Left ventricle myocardium inferior (tissue), 1 donor: ENCODE measurements at places on chromosomes 3 and 15.

- no peak for DNase-seq
These were observed 312.7 kb downstream of the TLE3 start for GRCh38 chr15:69784798-69785566.

DNA sequence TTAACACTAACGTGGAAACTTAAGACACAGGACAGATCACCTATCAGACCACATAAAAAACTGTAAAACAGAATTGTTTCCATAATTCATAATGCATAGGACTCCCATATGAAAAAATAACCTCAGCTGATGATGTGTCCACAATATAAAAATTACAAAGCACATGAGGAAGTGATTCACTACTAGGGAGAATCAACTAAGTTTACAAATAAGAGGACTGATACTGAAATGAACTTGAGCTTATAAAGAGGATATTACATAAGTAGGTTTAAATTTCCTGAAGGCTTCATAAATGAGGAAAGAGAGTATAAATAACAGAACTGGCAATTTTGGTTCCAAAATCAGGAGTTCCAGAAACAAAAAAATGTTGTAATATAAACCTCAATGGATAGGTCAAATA is 111.9 kb downstream of the SAMMSON start:
- DNase-seq = no peak

DNA sequence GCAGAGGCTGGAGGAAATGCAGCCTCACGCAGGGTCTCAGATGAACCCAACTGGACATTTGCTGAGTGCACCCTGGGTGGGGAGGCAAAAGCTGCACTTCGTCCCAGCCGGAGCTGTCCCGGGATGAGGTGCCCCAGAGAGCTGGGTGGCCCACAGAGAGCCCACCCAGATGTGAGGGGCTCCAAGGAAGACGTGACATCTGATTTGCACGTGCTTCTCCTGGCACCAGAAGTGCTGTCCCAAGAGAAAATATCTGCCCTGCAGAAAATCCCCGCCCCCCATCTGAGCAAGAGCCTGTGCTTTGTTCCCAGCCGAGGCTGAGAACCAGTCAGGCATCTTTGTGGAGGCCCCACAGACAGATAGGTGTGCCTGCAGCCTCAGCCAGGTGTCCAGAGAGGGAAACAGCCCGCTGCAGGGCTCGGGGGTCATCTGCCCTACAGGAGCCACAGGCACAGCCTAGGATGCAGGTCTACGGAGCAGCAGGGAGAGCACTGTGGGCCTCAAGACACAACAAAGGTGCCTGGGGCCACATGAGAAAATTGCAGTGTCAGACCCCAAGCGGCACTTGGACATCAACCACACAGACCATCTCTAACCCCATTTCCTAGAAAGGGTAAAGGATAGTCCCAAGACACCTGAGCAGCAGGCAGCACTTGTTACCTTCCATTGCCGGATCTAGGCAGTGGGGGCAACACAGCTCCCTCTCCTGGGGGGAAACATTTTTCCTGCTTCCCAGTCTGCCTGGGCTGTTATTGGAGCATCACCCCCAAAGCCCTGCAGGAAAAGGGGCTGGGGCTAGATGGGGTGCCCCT is 5.8 kb downstream of the TMIE start:
- peak; percentile 11 for DNase-seq

- no peak for DNase-seq
These were observed 124.2 kb upstream of the ABI3BP start for GRCh38 chr3:101117465-101117864.

DNA sequence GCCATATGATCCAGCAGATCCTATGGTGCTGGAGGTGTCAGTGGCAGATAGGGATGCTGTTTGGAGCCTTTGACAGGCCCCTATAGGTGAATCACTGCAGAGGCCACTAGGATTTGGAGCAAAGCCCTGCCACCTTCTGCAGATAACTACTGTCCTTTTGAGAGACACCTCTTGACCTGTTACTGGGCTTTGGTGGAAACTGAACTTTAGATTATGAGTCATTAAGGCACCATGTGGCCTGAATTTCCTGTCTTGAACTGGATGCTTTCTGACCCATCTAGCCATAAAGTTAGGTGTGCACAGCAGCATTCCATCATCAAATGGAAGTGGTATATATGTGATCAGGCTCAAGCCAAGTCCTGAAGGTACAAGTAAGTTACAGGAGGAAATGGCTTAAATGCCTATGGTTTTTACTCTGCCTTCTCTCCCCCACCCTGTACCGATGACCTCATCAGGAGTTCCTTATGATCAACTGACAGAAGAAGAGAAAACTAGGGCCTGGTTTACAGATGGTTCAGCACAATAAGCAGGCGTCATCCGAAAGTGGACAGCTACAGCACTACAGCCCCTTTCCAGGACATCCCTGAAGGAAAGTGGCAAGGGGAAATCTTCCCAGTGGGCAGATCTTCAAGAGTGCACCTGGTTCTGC is 565.6 kb upstream of the AGTR1 start:
- DNase-seq = no peak

DNA sequence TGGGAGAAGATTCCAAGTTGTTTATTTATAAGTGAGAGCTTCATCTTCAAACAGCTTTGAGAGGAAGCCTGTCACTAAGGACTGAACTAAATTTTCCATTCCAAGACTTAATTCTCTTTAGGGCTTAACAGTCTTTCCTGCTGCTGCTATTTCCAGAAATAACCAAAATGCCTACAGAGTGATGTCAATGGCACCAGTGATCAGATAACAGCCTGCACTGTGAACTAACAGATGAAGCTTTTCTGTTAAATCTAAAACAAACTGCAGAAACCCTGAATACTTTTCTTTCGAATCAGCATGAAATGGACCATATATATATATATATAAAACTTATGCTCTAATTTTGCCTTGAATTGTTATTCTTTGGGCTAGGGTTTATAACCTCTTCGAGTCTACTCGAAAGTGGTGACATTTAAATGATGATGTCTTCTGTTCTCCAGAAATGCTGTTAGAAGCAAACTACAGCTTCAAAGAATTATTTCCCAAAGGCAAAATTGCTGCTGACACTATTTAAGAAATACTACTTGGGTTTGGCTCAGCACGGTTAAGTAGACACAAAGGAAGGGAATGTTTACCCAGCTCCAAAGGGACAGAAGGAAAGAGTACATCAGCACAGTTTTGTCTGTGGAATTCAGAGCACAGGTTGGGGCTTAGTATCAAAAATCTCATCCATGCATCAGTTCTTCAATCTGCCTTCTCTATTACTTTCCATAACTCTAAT is 238.5 kb upstream of the LRRN1 start:
- DNase-seq = no peak

DNA sequence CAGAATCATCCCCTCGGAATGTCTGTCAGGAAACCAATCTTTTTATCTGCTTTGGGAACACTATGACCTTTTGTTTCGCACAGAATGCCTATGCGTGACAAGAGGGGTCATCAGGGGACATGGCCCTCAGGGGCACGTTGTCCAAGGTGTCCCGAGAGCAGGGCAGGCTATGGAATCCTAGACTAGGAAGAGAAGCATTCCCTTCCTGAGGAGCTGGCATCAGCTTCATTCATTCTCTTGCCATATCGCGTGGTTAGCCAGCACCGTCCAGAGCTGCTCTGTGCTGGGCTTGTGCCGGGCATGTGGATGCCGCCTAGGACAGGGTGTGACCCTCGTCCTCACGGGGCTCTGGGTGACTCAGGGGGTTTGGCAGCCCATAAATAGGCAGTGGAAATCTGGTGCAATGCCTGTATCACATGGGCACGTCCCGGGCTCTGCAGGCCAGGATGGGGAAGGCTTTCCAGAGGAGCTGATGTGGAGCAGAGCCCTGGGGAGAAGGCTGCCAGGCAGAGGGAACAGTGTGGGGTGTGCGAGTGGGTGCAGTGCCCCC is 117.8 kb downstream of the TMEM266 start:
- peak; percentile 69 for DNase-seq

GRCh38 chr15:81544385-81544784 is 170.4 kb upstream of the TMC3 start:
- DNase-seq = no peak

GRCh38 chr3:83438188-83438587 is 1520.6 kb upstream of the CADM2 start:
- DNase-seq = no peak

- DNase-seq = no peak
These were observed 69.6 kb downstream of the C3orf20 start for GRCh38 chr3:14744556-14744955.

DNA sequence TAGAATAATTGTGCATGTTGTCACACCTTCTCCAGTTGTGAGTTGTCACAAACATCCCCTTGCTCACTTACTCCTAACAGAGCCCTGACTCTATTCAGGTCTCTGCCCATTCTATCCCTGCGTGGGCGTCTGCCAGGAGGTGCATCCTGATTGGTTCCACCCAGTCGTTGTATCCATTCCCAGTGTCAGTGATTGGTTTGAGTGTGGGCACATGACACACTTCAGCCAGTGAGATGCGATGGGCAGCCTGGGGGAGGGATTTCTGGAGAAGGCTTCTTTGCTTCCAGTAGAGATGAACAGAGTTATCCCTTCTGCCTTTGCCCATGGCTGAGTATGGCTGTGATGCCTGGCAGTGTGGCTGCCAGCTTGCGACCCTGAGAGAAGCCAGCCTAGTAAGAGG is 18.7 kb downstream of the PXYLP1 start:
- no peak for DNase-seq

GRCh38 chr3:149717391-149718056 is 34.8 kb downstream of the COMMD2 start:
- no peak for DNase-seq

DNA sequence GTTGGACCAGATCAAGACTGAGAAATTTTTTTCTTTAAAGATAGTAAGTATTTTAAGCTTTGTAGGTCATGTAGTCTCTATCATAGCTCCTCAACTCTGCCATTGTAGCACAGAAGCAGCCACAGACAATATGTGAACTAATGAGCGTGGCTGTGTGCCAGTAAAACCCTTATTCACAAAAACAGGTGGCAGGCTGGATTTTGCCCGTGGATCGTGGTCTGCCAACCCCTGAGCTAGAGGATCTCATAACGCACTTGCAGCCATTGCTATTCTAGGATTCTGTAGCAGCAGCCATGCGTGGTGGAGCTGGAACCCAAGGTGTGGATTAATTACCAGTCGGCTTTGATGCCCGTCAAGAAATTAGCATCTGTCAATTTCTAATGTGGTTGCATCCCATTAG is 68.7 kb upstream of the PLXNA1 start:
- no peak for DNase-seq

- DNase-seq = no peak
These were observed 145.5 kb downstream of the SMAD6 start for GRCh38 chr15:66847565-66847991.

DNA sequence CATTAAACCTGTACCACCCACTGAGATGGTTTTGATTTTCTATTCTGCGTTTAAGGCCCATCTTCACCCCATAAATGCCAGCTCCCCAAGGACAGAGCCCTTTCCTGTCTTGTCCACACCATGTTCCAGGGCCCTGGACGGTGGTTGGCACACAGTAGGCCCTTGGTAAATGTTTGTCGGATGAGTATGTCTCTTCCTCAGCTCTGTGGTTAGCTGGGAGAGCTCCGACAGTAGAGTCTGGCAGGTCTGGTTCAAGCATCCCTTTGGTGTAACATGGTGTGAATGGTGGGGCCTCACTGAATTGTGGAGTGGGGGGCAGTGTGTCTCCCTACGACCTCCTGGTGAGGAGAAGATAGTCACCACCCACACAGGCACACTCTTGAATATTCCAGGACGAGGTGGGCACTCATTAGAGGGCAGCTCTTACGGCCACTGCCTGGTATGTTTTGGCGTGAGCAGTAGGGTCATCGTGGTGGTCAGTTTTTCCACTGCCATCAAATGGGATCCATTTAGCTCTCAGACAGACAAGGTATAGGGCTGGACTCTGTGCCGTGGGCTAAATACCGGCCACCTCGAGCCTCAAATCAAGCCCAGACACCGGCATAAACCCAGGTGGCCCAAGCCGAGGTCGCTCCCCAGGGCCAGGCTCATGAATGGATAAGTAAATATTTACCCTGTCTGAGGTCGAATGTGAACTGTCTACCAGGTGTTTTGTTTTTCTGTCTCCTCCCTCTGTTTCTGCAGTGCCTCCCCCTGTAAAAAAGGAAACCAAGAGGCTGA is 61.3 kb downstream of the SMAD3 start:
- DNase-seq = no peak

DNA sequence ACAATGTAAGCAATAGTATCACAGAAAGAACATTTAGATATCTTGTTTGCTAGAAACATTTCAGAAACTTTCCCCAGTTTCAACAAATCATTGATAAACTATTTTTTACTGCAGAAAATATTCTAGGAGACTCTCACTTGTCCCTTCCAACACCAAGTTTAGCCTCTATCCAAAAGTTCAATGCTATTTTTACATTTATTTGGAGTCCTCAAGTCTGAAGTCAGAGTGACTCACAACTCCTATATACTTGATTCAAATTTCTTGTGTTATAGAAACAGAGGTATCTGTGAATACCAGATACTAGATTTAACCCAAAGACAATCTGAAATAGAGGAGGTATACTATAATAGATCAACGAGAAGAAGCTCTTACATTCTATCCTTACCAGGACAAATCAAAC is 49.6 kb downstream of the RFX7 start:
- no peak for DNase-seq

DNA sequence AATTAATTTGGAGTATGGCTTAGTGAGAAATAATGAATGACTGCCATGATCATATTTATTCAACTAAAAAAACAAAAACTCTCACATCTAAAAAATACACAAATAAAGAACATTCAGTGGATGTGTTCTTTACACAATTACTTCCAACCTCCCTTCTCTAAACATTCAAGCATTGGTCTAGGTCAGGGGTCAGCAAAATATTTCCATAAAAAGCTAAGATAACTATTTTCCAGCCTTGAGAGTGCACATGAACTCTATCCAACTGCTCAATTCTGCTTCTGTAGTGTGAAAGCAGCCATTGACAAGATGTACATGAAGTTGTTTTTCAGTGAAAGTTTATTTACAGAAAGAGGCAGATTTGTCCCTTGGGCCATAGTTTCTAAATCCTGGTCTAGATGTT is 406.3 kb downstream of the MAGI1 start:
- DNase-seq = no peak

GRCh38 chr3:4343258-4343657 is 40.1 kb downstream of the SETMAR start:
- no peak for DNase-seq

GRCh38 chr3:141273700-141274410 is 42.2 kb downstream of the PXYLP1 start:
- DNase-seq = no peak

DNA sequence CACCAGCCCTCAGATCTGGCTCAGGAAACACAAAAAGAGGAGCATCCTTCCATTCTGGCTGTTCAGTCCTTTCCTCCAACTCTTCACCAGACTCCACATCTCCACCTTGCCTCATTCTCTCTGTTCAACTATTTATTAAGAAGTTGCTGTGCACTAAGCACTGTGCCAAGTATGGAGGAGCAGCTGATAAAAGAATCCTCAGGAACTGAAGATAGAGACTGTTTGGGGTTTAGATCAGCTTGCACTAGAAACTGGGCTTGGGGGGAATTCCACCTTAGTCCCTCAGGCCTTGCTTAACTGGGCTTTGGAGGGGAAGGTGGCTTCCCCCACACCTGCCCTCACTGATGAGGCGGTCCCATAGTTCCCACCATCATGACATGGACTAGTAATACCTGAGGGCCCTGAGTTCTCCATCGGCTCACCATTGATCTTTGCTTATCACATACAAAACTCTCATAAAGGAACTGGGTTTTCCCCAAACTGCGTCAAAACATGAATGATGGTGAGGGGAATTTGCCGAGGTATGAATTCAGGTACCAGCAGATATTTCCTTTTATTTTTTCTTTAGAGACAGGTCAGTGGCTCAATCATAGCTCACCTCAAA is 1.7 kb upstream of the CCR8 start:
- no peak for DNase-seq
